Activated CD4-positive, alpha-beta memory T cell treated with anti-CD3 and anti-CD28 coated beads, Interleukin-2, amount 10 ng/mL, durations not matched to agents 7 days and 5 days (primary cell): ENCODE measurements at places on chromosomes 7 and 10. TPM values are rescaled to one million over a fixed set of nuclear protein-coding genes. Genes with fewer than 3 reads are reported as not detected.

Gene PRPF18
- 22.5 TPM for total RNA-seq

Gene ANLN
- 65.1 TPM for total RNA-seq

Gene PGAM2
- total RNA-seq, result 0.43 TPM

Gene SUN3
- total RNA-seq, result not detected

Gene TMEM229A
- total RNA-seq, result not detected

Gene AGBL3
- total RNA-seq, result 3.4 TPM

Gene MLXIPL
- total RNA-seq, result not detected

Gene CHST15
- 0.20 TPM for total RNA-seq

Gene BAIAP2L1
- 0.68 TPM for total RNA-seq

Gene GPNMB
- 0.28 TPM for total RNA-seq

Gene GFRA1
- not detected for total RNA-seq

Gene DMBT1
- total RNA-seq, result not detected

Gene TBXAS1
- 28.7 TPM for total RNA-seq

Gene BEND7
- total RNA-seq, result not detected

Gene MEIG1
- total RNA-seq, result 1.3 TPM

Gene OR9A4
- total RNA-seq, result not detected

Gene GPR26
- not detected for total RNA-seq

Gene EDRF1
- total RNA-seq, result 31.3 TPM

Gene HSPA12A
- total RNA-seq, result 0.05 TPM

Gene LIPF
- total RNA-seq, result not detected

Gene IL6
- 0.53 TPM for total RNA-seq

Gene MAGI2
- 0.08 TPM for total RNA-seq

Gene FLNC
- total RNA-seq, result not detected
